DMS 273 treated with DMSO at 0.1 percent for 48 hours (cell line): ENCODE measurements at places on chromosomes 2 and 18.

DNA sequence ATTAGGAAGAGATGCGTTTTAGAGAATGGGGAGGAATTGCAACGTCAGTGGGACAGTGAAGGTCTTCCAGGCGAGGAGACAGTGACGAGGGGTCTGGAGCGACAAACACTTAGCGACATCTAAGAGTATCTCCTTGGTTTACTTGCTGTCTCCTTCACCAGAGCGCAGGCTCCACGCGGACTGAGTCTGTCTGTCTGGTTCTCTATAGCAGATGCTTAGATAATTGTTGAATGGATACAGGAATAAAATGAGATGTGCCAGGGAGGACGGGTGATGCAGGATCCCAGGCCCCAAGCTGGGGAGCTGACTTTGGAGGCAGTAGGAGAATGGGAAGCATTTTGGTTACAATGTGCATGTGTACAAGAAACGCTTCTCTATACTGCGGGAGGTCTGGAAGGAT lies 56.9 kb upstream of the SMAD7 start:
- DNase-seq, result no peak

DNA sequence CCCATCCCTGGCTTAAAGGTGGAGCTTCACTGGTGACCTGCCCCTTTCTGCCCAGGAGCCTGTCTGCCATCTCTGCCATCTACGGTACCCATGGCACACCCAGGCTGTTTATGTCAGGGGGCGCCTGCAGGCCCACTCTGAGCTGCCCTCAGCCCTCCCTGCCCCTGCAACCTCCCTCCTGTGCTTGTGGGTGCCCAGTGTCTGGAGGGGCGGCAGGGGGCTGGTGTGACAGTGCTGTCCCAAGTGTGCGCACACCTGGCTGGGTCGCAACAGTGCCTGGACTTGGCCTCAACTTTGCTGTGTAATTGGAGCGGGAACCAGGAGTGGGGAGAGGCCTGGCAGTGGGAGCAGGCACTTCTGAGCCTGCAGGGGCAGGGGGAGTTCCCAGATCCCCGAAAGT lies 102.4 kb downstream of the ALMS1 start:
- no peak for DNase-seq

GRCh38 chr2:222887124-222887523 lies 26.3 kb downstream of the ACSL3 start:
- no peak for DNase-seq

DNA sequence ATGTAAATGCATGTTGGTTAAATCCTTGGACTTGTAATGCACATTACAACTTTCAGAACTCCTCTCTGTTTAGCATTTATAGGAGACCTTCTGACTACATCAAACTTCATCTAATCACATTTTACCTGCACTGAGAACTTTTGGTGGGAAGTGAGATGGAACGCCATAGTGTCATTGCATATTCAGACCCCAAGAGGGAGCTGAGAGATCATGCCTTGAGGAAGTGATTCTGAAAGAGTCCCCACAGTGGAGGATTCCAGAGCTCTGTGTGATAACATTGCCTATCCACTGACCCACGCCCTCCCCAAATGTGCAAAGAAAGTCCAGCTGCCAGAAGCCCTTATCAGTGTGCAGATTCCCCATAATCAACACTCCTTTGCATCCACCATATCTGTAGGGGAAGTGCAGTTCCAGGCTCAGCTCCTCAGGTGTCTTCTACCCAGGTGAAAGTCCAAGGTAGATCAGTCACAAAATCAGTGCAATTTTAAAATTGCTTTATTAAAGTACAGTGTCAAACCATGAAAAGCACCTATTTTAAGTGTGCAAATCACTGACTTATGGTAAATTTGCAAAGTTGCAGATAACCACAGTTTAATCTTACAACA lies 212.4 kb downstream of the RPIA start:
- no peak for DNase-seq

- DNase-seq, result no peak
Measured at GRCh38 chr2:151422917-151423439, 13.3 kb downstream of the RIF1 start.

DNA sequence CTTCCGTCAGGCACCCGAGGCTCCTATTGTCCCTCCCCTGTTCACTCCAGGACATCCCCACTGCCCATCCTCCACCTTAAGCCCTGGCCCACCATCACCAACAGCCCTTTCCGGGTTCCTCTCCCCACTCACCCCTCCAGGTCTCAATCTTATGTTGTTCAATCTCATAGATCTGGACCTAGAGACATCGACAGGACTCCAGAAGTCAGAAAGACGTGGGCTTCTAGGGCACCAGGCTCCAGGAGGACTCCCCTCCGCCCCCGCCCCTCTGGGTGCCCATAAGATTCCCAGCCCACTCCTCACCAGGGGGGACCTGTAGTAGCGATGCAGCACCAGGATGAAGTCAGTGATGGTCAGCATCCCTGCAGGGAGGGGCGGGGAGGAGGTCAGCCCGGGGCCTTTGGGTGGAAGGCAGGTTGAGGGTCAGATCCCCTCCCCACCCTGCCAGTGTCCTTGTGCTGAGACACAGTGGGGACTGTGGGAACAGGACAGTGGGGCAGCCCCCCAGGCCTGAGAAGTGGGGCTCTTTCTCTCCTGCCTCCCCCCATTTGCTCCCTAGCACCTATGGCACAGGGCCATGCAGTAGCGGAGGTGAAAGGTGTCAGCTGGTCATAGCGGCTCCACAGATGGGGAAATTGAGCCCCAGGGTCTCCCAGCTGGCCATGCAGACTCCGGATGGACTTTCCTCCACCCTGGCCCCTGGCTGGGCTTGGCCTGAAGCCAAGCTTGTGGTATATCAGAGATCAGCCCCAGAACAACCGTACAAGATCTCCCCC lies 3.7 kb downstream of the PRKAG3 start:
- no peak for DNase-seq
